Esophagus mucosa (tissue), 1 donor: ENCODE measurements at places on chromosomes 5 and 9. TPM values are rescaled to one million over a fixed set of nuclear protein-coding genes. Genes with fewer than 3 reads are reported as not detected.

GRCh38 chr5:114101153-114101552, 260.7 kb upstream of the KCNN2 start:
- ATAC-seq: peak; percentile 44

GRCh38 chr5:116242343-116242742, 157.5 kb downstream of the COMMD10 start:
- ATAC-seq: no peak

DNA sequence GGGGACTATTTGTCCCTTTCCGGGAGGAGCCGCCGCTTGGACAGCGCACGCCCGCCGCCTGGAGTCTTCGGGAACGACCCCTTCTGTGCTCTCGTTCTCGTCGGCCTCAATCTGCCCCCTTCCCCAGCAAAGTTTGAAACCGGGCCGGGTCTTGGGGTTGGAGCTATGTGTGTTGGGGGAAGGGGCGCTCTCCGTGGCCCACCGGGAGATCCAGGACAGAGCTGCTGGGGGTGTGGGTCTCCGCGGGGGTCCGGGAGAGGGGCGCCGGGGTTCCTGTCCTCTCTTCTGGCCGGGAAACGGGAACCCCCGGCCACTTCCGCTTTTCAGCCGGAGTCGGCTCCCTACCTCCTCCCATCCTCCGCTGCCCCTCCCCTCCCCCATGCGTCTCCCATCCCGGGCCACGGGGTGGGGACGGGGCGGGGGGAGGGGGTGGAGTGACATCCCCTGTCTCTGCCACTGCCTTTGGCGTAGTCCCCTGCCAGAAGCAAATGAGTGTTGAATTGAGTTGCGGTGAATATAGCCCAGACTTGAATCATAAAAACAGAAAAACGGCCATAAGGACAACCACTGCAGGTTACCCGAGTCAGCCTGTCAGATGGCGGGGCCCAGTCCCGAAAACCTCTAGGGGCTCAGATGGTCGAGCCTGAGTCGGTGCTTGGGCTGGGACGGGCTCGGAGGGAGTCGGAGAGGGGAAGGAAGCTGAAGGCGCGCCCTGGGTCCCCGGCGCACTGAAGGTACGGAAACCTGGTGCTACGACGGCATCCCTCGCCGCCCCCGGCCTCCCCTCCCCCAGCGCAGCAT, 1.1 kb downstream of the CPLX2 start:
- ATAC-seq: no peak

DNA sequence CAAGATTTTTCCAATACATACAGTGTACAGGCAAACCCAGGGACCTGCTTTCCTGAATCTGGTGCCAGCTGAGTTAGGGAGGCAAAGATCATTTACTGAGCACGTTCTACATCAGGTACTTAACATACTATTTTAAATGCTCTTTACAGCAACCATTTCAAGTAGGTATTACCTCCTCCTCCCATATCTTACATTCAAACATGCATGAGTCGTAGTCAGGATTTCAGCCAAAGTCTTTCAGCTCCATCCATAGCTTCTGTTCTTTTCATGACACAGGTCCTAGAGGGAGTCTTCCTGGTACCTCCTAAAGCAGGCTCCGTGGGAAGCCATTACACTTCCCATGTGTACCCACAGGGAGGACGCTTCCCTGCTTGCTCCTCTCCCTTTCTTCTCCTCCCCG, 11.7 kb downstream of the KCNV2 start:
- ATAC-seq: no peak

DNA sequence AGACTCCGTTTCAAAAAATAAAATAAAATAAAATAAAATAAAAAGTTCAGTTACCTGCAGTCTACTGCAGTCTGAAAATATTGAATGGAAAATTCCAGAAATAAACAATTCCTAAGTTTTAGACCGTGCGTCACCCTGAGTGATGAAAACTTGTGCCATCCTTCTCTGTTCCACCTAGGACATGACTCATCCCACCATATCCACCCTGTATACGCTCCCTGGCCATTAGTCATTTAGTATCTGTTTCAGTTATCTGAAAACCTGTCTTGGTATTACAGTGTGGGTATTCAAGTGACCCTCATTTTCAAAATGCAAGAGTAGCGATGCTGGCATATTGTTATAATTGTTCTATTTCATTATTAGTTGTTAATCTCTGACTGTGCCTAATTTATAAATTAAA, 51.8 kb upstream of the TEX48 start:
- peak; percentile 89 for ATAC-seq

DNA sequence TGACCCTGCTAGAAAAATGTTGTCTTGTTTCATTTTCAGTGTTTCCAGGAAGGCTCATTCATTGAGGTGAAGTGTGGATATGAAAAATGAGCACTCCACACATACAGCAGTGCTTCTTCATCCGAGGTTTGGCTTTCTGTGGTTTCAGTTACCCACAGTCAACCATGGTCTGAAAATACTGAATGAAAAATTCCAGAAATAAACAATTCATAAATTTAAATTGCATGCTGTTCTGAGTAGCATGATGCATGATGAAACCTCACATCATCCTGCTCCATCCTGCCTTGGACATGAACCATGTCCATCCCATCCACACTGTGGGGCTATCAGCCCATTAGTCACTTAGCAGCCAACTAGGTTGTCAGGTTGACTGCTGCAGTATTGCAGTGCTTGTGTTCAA, 10.4 kb upstream of the SLC45A2 start:
- ATAC-seq: no peak

- peak; percentile 55 for ATAC-seq
Observed at GRCh38 chr9:36443581-36443980, 43.5 kb upstream of the RNF38 start.

DNA sequence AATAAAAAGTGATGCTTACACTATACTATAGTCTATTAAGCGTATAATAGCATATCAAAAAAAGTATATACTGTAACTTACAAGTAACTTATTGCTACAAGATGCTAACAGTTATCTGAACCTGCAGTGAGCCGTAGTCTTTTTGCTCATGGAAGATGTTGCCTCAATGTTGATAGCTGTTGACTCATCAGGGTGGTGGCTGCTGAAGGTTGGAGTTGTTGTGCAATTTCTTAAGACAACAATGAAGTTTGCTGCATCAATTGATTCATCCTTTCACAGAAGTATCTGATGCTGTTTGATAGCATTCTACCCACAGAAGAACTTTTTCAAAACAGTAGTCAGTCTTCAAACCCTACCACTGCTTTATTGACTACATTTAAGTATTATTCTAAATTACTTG, 7.8 kb upstream of the C9orf40 start:
- peak; percentile 71 for ATAC-seq

The SMIM33 gene
- total RNA-seq: not detected
